ENCODE measurements at places on chromosomes 2 and 18. TPM values are rescaled to one million over a fixed set of nuclear protein-coding genes. Genes with fewer than 3 reads are reported as not detected.

THSD7B gene
- not detected for total RNA-seq

DNA sequence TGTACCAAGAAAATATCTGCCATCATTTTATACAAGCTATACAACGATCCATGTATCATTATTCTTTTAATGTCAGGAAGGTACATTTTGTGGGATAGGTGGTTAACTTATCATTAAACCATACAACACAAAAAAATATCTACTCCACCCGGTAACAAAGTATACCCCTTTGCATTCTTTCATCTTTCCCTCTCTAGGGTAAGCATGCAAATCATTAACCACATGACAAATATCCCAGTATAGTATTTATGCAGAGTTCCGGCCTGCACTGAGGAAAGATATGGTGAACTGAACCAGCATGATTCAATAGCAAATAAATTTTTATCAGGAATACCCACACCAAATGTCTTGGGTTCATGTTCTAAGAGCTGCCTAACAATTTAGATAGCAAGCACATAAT, 22.5 kb upstream of the SULT1C2 start:
- DNase-seq, result no peak

DNA sequence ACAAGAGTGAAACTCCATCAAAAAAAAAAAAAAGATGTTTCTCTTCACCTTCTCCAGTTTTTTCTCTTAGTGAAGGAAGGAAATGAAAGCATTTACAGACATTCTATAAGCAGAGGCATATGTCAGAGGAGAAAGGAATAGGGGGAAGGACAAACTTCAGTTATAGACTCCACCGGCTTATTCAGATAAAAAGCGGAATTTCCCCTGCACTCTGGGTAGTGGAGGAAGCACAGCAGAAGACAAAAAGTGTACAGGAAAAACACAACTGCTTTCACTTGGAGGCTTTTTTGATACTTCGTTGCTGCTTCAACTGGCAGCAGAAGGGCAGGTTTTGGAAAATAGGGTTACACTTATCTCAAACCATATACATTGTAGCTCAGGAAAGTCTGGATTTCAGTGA, 3.2 kb upstream of the MGAT4A start:
- no peak for DNase-seq

ANKRD30BL gene
- total RNA-seq, result not detected

GKN2 gene
- total RNA-seq, result not detected

LOXL3 gene
- total RNA-seq, result 1.1 TPM

GRCh38 chr18:22829781-22830180, 103.3 kb upstream of the RBBP8 start:
- no peak for DNase-seq

DNA sequence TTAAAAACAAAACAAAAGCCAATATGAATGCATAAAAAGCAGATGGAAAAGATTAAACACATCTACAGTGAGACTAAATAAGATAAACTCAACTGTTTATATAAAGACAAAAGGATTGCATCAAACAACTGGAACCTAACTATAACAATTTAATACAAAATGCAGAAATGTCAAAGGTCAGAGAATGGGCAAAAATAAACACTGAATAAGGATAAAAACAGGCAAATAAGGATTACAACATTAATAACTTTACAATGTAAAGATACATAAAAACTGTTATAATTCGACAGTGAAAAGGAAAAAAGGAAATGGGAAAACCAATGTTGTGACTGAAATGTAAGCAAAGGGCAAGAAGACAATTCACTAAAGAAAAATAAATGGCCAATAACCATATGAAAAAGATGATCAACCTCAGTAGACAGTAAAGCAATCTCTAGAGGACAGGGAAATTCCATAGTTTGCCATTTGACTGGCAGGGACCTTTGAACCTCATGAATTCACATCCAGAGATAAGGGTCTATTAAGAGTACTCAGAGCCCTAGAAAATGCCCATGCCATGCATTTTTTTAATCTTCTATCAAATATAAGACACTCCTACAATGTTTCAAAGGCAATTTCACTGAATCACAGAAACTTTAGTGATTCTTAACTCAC, 83.7 kb downstream of the TMEM131 start:
- no peak for DNase-seq

GRCh38 chr18:63283305-63284094, 36.1 kb downstream of the BCL2 start:
- DNase-seq, result no peak

GRCh38 chr2:38419499-38419898, 42.4 kb upstream of the ATL2 start:
- no peak for DNase-seq

GRCh38 chr2:236158969-236159777, 9.0 kb downstream of the GBX2 start:
- no peak for DNase-seq

DNA sequence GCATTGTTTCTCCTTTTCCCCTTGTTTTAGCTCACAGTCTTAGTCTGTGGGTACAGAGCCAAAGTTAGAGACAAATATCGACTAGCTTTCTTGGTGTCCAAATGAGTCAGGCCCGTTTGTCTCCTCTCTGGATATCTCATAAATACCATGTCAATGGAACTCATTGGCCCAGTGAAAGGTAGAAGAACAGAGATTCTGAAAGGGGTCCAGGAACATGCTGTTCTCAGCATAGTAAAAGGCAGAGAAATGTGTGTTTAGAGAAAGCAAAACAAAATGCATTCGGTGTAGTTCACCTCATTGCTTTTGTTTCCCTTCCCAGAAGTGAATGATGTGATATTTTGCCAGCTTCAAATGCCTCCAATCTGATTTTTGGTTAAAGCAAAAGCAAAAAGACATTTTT, 238.6 kb upstream of the SLC8A1 start:
- DNase-seq, result no peak

DNA sequence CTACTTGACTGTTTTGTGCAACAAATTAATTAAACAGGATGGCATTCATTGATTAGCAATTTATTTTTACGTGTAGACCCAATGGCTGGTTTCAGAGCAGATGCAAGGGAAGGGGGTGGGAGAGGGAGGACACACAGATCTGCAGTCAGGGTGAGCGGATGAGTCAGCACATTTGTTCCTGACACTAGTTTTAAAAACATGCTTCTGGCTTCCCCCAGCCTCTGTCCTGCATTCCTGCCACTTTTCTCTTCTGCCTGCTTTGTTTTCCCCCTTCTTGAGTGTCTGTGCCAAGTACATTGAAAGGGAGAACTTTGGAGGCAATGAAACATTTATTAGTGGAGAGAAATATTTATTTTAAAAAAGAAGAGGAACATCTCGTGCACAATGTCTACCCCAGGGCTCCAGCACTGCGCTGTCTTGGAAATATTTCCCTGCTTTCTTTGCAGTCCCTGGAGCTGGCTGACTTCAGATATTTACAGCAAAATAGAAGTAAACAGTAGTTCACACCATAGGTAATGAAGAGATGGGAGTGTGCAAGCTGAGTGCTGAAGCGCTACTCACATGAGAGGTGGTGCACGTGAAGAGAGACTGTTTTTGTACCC, 52.2 kb downstream of the NRP2 start:
- DNase-seq, result no peak

CAPN14 gene
- total RNA-seq, result 0.20 TPM

FOXD4L1 gene
- total RNA-seq, result not detected

- no peak for DNase-seq
These were observed 74.0 kb downstream of the BCL11A start for GRCh38 chr2:60479226-60480088.

DNA sequence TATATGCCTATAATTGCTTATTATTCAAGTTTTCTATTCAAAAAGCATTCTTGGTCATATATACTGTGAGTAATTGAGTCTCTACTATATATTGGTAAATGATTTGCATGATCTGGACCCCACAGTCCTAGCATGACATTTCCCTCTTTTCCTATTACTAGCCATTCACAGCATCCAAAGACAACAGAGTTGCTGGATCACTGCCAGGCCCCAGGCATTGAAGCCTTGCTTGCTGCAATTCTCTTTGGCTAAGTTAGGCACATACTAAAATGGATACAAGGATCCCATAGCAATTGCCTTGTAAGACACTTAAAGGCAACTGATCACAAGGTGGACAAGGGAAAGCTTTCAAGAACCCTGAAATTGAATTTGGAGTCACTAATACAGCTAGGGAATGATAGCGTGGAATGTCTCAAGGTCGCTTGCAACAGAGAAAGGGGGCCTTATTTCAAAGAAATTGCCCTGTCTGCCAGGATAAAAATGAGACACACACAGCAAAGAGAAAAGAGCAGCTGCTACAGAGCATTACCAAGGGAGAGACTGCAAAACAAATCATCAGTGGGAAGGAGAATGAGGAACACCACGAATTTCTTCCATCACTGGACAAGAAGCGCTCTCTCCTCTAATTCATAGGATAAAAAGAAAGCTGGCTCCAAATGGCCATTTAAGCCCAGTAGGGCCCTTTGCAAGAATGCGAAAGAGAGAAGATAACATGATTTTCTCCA, 77.1 kb upstream of the EPHA4 start:
- DNase-seq, result no peak

MOGAT1 gene
- total RNA-seq, result not detected

ATF2 gene
- total RNA-seq, result 62.6 TPM

GRCh38 chr2:88187038-88187676, 17.0 kb downstream of the THNSL2 start:
- DNase-seq, result no peak

E2F6 gene
- 6.7 TPM for total RNA-seq

DNA sequence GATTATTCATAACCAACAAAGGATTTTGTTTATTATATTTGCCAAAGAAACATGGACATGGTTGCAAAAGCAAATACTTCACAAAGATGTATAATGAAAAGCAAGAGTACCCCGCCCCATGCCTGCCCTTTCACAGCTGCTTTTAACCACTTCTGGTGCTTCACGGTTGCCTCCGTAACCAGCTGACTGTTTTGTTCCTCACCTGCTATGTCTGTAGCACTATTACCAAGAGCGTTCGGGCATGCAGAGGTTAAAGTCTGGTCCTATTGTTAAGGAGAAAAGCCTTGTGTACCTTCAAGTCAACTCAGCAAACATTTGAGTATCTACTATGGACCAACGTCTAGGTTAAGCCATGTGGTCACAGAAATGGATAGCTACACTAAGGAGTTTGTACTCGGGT, 115.2 kb upstream of the FOSL2 start:
- no peak for DNase-seq

AGXT gene
- total RNA-seq, result not detected

GRCh38 chr2:37552339-37552738, 119.1 kb downstream of the CDC42EP3 start:
- DNase-seq, result no peak

DNA sequence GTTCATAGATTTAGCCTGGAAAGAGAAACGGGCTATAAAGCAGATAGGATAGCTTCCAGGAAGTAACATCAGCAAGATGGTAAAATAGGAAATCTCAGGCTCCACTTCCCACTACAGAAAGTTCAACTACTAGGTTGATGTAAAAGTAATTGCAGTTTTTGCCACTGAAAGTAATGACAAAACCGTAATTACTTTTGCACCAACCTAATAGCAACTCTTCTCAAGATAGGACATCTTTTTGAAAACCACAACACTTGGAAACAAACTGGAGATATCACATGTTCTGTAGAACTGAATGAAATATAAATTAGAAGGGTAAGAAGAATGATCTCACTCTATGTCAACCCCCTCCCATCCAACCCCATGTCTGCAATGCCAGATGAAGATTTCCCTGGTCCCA, 1154.3 kb downstream of the BCL11A start:
- DNase-seq, result no peak

DNA sequence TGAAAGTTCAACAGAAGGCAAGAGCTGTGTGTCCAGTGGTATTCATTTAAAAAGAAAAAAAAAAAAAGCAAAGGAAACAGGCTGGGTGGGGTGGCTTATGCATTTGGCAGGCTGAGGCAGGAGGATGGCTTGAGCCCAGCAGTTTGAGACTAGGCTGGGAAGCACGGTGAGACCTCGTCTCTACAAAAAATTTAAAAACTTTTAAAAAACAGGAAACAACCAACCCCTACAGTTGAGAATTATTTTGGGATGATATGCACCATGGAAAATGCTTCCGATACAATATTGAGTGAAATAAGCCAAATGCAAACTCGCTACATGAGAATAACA, 31.2 kb downstream of the PTPN18 start:
- no peak for DNase-seq

ASPRV1 gene
- 1.7 TPM for total RNA-seq

HMSD gene
- not detected for total RNA-seq

- no peak for DNase-seq
These were observed 5.3 kb downstream of the SLC4A3 start for GRCh38 chr2:219632760-219633105.

DNA sequence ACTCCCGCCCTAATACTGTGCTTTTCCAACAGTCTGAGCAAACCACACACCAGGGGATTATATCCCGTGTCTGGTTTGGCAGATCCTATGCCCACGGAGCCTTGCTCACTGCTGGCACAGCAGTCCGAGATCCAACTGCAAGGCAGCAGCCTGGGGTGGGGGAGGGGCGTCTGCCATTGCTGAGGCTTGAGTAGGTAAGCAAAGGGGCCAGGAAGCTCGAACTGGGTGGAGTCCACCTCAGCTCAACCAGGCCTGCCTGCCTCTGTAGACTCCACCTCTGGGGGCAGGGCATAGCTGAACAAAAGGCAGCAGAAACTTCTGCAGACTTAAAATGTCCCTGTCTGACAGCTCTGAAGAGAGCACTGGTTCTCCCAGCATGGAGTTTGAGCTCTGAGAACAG, 44.2 kb downstream of the LNPK start:
- DNase-seq, result no peak

- no peak for DNase-seq
These were observed 42.1 kb upstream of the KCNG2 start for GRCh38 chr18:79755496-79756142.

FBXO36 gene
- 1.0 TPM for total RNA-seq

DNA sequence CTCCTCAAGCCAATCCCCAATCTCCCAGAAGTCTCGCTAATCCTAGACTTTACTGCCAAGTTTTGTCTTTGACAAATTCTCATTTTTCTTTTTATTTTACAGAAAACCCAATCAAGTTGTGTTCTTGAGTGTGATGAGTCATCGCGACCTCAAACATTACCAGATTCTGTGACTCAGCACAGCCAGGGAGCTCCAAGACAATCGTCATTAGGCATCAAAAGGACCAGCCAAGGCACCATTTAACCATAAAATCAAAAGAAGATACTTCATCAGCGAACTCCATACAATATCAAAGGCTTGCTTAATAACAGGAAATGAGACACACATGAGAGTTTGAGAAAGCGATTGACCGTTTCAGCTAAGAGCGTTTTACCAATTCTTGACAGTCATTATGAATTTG, 146.2 kb upstream of the AGAP1 start:
- no peak for DNase-seq

DNA sequence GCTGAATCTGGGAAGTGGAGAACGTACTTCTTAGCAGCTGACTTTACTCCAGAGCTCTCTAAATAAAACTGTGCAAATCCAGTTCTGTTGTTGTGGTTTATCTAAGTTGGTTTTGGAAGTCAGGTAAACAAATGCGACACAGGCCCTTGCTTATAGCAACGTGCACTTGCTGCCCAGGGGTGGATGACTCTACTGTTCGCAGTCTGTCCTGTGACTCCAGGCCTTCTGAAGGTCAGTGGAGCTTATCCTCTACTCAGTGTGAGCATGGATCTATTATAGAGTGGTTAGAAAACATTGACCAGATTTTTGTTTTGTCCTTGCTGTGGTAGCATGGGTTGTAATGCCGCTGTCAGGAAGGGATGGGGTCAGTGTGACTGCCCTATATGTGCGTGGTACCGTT, 89.1 kb downstream of the ZNF236 start:
- no peak for DNase-seq

NEB gene
- total RNA-seq, result 1.3 TPM

GRCh38 chr18:59554796-59555335, 142.4 kb downstream of the CCBE1 start:
- no peak for DNase-seq

DES gene
- total RNA-seq, result not detected

Data from CD4-positive, CD25-positive, alpha-beta regulatory T cell (primary cell).